ENCODE measurements at places on chromosomes 2 and 18.

- DNase-seq: no peak
Measured at GRCh38 chr2:14011190-14011589, 621.3 kb upstream of the LRATD1 start.

- DNase-seq: no peak
Measured at GRCh38 chr2:70886541-70886987, 49.1 kb upstream of the ATP6V1B1 start.

- DNase-seq: no peak
Measured at GRCh38 chr2:86333378-86333777, 4.0 kb downstream of the REEP1 start.

- no peak for DNase-seq
Measured at GRCh38 chr2:187566266-187566665, 12.0 kb upstream of the TFPI start.

DNA sequence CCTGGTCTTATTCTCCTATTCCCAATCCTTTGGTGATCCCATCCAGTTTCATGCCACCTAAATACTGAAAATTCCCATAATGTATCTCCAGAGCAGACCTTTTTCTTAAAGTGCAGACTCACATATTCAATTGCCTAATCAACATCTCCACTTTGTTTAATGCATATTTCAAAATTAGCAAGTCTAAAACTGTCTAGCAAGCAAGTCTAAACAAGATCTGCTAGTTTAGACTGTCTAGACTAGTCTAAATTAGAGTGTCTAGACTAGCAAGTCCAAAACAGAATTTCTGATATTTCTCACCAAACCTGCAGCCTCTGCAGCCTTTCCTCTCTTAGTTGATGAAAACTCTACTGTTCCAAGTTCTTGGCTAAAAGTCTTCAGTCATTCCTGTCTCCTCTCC lies 44.6 kb downstream of the THUMPD2 start:
- no peak for DNase-seq

DNA sequence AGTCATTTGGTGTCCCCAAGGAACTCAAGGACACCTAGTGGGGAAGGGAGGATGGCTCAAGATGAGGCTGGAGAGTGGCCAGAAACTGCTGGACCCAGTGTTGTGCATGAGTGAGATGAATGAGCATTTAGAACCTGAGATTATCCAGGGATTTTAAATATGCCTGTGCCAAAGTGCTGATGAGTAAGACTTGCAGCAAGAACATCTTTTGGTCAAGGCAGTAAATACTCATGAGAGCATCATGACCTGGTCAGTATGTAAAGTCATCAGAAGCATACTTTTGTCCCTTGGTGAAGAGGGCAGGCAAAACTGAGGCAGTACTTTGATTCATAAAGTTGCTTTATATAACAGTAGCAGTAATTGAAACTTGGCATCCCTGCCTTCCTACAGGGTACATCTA lies 3.1 kb upstream of the SPP2 start:
- DNase-seq: no peak

DNA sequence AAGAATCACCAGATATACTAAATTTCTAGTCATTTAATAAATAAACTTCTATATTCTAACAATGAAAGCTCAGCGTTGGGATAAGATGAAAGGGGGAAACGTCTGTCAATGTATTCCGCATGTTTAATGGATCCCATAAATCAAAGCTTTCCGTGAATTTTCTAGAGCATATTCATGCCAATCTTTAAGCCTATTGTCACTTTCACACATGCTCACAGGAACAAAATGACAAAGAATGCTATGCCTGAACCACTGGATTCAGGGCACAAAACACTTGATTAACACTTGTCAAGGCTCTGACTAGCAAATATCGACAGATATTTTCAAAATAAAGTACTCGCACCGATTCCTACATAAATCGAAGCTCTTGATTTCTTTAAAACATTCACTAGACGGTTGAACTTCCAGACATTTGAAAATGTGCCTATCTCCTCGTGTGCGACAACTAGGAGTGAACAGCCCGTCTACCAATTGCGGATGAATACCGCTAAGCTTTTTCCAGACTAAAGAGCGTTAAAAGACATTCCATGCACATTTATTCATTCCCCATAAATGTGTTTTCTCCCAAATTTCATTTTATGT lies 1.8 kb downstream of the TLK1 start:
- DNase-seq: no peak

DNA sequence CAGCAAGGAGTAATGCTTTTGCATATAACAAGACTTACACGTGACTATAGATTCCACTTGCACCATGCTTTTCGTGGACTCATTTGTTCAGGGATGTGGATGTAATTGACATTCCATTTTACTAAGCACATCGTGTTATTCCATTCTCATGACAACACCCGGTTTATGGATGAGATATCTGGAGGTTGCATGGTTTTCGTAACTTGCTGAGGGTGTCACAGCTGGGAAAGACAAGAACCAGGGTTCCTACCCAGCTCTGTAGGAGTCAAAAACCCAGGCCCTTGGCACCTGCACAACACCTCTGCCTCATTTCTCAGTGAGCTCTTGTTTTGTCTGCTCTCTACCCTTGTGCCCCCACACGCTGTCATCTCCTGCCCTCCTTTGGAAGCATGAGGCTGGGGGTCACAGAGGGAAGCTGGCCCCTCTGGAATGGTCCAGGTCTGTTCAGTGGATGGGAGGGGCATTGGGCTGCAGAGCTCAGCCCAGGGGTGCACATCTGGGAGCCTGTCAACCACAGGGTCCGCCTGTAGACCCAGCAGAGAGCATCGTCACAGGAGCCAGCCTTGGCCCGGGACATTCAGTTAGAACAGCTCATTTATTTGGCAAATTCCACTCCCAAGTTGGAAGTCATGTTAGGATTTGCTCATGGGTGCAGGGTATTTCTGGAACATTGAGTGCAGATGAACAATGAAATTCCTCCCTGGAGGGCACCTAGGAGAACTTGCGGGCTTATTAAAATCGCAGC lies 120.1 kb upstream of the TWIST2 start:
- no peak for DNase-seq

GRCh38 chr18:23662309-23663263 lies at the start of gene ANKRD29:
TSS of gene ANKRD29 (minus strand) at chr18:23662911. CDS start at chr18:23662730, 181 bp downstream.
- DNase-seq: peak; percentile 32

DNA sequence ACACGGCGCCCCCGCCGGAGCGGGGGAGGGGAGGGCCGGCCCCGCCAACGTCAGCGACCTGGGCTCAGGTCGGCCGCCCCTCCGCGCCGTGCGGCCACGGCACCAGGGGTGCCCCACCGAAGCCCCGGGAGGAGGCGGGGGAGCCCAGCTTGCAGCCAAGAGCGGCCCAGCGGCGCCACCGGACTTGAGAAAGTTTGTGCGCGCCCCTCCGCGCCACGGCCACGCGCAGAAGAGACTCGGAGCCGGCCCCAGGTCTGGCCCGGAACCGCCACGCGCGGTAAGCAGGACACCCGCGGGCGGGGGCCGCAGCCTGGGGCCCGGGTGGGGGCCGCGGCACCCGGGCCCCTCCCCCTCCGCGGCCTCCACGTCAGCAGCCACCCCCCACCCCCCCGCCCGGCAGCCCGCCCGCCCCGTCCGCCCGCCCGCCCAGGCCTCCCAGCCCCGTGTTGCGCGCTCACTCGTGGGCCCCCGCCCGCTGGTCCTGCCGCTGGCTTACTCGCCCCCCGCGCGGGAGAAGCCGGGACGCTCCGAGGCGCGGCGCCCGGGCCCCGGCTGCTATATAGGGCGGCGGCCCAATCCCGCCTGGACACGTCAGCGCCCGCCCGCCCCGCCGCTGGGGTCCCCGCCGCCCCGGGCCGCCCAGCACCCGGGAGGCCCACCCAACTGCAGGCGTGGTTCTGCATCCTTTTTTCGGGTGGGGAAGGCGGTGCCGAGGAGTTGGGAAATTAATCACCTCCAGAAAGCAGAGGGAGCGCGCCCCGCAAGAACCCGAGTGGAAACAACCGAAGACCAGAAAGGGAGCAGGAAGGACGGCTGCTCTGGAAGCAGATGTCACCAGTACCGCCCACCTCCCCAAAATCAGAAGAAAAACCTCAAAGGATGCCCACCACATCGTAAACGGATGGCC lies 42.9 kb downstream of the HDLBP start:
- DNase-seq: peak; percentile 32

- no peak for DNase-seq
Measured at GRCh38 chr2:105999211-105999989, 194.7 kb downstream of the UXS1 start.

DNA sequence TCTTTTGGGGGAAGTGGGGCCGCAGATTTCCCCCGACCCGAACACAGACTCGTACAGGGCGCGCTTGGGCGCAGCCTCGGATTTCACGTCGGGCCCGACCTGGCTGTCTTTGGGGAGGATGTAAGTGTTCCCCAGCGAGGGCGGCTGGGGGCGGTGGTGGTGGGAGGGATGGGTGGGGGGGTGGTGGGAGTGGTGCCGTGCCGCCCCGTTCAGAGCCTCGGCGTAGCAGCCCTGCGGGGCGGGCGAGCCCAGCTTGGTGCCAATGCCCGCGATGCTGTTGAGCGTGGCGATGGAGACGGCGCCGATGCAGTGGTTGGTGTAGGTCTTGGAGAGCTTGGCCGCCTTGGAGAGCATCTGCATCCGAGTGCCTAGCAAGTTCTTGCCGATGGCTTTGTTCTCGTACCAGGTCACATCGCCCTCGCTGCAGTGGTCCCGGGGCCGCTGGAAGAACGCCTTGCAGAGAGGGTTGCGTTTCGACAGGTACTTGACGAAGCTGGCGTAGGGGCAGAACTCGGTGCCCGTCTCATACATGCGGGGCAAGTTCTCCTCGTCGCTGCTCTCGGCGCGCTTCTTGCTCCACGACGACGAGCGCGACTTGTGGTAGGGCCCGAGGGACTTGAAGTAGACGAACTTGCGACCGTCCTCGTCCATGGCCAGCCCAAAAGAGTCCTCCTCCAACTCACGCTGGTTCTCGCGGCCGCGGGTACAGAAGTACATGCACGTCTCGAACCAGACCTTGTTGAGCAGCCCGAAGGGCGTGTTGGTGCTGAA lies 1.3 kb downstream of the KCTD1 start:
- no peak for DNase-seq

- DNase-seq: no peak
Measured at GRCh38 chr2:216355711-216356110, 16.6 kb downstream of the MARCHF4 start.

DNA sequence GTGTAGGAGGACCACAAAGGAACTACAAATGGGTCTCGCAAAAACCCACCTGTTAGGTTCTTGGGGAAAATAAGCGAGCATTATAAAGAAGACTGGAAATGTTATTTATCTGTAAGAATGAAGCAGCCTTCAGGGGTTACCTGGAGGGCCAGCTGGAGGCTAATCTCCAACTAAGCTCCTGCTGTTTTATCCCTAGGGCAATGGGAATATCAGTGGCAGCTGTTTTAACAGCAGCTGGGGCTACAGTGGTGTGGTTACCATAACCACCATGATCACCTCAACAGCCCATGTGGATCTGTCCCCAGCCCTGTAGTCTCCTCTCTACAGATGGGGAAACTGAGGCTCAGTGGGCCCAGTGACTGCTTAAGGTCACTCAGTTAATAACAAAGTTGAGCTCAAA lies 108.1 kb downstream of the FTCDNL1 start:
- DNase-seq: no peak

GRCh38 chr2:238927746-238928519 lies 80.0 kb downstream of the TWIST2 start:
- no peak for DNase-seq

DNA sequence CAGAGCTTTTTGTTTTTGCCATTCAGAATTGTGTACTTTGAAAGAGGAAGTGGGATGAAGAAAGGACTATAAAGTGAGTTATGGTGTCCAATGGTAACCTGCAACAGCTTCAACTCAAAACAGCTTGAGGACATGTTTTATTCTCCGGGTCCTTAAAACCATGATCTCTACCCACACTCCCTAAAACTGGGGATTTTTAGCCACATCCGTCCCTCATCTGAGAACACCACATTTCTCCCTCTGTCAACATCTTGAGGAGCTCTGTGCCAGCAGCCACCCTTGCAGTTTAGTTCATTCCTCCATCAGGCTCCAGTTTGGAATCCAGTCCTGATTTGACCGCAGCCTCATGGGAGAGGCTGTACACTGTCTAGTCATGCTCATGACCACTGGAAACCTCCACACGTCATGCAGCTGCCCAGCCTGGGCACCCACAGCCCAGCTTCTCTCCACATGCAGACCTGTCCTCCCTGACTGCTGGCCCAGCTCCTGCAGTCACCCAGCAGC lies 62.6 kb downstream of the C18orf63 start:
- DNase-seq: no peak

GRCh38 chr2:191811807-191812602 lies 34.9 kb downstream of the CAVIN2 start:
- DNase-seq: no peak

DNA sequence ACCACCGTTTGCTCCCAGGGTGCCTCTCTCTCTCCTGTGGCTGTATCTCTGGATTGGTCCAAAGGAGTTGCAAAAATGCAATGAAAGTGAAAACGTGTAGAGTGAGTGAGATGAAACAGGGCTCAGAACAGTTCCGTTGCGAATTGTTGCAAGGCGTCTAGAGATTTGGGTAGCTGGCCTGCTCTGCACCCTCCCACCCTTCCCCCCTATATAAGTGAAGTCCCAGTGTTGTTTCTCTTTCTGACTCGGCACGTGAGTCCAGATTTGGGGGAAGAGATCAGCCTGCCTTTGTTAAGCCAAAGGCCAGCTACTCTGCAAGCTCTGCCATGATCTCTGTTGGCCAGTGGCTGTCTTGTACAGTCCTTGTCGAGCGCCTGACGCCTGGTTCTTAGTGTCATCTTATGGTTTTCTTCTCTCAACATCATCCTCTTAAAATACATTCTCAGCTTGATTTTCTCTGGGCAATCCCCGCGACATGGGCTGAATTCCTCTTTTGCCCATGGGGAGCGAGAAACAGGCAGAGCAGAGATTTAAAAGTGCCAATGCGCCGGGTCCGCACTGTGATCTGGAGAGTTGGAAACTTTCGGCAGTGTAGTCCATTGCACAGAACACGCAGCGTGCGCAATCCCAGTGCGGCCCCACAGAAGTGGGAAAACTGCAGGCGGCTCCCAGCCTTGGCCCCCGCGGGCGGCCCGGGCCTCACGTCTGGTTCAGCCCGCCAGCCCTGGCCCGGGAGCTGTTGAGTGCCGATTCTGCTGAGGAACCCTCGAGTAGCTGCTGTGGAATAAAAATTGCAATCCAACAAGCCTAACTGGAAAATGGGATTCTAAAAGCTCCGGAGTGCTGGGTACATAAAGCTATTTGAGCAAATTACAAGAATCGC lies 9.3 kb downstream of the MEIS1 start:
- DNase-seq: no peak

- DNase-seq: no peak
Measured at GRCh38 chr2:190847504-190848081, 33.0 kb upstream of the GLS start.

- DNase-seq: no peak
Measured at GRCh38 chr2:95077530-95077825, 44.1 kb downstream of the MRPS5 start.

GRCh38 chr2:25431604-25432003 lies 89.9 kb upstream of the DNMT3A start:
- DNase-seq: no peak

DNA sequence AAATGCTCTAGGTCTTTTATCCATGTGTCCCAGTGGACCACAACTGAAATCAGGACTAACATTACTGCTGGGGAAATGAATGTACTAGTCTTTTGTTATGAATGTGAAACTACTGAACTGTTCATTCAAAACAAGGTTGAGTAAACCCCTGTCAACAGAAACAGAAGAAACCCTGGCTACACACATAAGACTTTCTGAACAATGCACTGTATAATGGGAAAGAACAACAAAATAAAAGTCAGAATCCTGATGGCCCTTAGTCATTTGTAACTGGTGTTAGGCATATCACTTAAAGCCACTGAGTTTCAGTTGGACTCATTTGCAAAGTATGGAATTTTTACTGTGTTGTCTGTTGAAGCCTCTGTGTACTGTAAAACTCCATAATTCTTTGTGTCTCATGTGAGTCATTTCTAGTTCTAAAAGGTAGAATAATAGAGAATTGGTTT lies 77.0 kb upstream of the UBXN4 start:
- DNase-seq: no peak

Measured in effector memory CD4-positive, alpha-beta T cell (primary cell).